Sciatic nerve (tissue), 2 donors: ENCODE measurements at places on chromosomes 6 and 20. TPM values are rescaled to one million over a fixed set of nuclear protein-coding genes. Genes with fewer than 3 reads are reported as not detected.

Gene ZBTB46
- total RNA-seq: 30.2 TPM

GRCh38 chr20:46691196-46691595 lies 2.0 kb upstream of the TP53RK start:
- no peak for DNase-seq

GRCh38 chr6:85368631-85369030 lies 81.3 kb upstream of the NT5E start:
- no peak for DNase-seq

Gene ERVFRD-1
- total RNA-seq: 0.22 TPM

GRCh38 chr6:128150376-128150775 lies 249.5 kb upstream of the THEMIS start:
- DNase-seq: no peak

Gene FOXC1
- 61.8 TPM for total RNA-seq

DNA sequence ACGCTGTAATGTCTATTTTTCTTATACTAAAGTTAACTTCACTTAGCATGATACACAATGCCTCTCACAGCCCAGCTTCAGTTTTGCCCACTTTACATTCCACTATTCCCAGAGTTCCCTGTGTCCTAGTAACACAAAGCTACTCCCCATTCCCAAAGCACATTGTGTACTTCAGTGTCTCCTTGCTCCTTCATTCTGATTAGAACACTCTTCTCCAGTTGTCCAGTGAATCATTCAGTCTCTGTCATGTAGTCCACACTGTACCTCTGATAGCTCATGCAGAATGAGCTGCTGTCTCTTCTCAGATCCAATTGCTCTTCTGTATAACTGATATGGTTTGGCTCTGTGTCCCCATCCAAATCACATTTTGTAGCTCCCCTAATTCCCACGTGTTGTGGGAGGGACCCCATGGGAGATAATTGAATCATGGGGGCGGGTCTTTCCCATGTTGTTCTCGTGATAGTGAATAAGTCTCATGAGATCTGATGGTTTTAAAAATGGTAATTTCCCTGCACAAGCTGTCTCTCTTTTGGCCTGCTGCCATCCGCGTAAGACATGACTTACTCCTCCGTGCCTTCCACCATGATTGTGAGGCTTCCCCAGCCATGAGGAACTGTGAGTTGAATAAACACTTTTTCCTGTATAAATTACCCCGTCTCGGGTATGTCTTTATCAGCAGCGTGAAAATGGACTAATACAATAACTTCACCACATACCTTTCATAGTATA lies 2.1 kb upstream of the TMX4 start:
- DNase-seq: no peak

DNA sequence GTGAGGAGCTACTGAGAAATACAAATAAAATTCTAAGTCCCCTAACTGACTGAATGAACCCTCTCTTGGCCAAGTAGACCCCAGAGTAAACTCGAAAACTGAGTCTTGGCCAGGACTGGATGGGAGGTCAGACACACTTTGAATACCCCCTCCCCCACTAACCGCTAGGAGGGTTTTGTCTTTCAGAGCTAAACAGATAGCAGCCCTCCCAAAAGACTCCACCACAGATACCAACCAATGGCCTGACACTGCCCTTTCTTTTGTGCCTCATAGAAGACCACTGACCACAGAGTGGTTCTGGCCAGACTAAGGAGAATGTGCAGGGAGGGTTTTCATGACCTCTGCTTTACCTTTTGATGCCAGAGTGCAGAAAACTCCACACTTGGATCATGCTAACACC lies 42.1 kb downstream of the SPACA1 start:
- no peak for DNase-seq
